ENCODE measurements at places on chromosomes 1 and 21.

GRCh38 chr1:9019896-9020295 is 6.3 kb downstream of the SLC2A7 start:
- no peak for DNase-seq

- peak; percentile 58 for DNase-seq
Measured at GRCh38 chr1:35605071-35605866, 32.2 kb downstream of the TFAP2E start.

DNA sequence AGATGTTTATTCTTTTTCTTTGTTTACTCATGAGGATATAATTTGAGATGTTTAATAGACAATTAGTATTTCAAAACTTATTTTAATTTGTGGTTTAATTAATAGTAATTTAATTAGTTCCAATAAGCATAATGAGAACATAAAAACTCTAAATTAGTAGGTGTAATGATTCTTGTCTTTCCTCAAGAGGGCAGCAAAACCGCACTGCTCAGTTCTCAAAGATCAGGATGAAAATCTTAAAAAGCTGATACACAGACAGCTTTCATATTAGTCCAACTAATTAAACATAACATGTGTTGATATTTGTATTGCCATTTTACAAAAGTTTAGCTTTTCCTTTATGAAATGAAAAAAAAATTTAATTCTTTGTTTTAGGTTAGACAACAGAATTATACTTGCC is 106.7 kb upstream of the C21orf91 start:
- peak; percentile 44 for DNase-seq

DNA sequence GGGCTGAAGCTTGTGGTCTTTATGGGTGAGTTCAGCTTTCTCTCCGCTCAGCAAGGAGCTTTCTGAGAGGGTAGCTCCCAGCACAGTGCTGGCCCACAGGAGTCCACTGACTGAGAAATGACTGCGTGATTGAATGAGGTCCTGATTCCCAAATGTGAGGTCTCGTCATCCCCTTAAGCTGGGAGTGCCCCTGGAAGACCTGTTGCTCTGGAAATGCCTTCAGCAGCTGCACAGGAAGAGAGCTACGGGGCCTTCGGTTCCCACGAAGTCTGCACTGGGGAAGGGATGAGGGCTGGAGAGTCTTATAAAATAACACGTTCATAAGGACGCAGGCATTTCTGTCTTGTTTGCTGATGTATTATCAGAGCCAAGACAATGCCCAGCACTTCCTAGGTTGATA is 14.0 kb downstream of the TNNT2 start:
- DNase-seq, result no peak

GRCh38 chr1:215569986-215570824 is 3.1 kb downstream of the KCTD3 start:
- DNase-seq, result peak; percentile 7

DNA sequence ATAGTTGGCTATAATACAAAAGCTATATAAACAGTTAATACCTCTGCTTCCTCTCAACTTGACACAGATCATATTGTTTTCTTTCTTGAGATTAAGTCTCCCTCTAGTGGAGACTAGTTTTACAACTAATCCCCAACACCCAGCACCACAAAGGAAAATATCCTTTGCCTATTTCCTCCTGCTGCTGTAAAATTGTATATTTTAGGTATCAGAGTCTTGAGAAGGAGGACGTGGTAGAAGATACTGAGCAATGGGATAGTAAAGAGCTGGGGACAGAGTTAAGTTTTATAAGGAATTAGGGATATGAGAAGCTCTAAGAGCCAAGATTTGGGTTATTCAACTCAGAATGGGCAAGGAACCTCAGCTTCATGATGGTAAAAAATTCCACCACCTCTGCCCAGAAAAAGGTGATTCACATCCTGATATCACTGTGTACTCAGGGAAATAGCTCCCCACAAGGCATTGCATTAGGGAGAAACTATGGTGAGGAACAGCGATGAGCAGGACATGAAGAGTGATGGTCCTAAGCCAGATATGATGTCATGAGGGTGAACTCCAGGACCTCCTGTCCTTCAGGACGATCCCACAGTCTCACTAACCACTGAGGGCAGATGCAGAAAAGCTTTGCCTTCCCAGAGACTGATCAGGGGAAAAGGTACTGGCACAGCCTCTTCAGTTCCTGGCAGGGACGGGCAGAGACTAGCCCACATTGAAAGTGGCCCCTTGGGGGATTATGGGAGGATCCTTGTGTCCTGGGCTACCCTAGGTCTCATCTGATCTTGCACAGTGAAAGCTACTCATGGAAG is 14.7 kb upstream of the CFAP126 start:
- peak; percentile 88 for DNase-seq

GRCh38 chr21:14114251-14114650 is 96.5 kb downstream of the LIPI start:
- DNase-seq, result no peak

- peak; percentile 76 for DNase-seq
Measured at GRCh38 chr1:176206006-176206960, 803 bp downstream of the COP1 start.

DNA sequence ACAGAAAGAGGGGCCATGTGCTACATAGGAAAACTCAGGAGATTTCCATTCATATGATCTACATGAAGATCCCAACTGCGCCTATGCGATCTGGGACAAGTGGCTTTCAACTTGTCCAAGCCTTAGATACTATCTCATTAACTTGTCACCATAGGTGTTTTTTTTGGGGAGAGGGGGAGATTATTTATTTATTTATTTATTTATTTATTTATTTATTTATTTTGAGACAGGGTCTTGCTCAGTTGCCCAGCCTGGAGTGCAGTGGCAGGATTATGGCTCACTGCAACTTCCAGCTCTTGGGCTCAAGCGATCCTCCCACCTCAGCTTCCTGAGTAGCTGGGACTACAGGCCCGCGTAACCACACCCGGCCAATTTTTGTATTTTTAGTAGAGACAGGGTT is 11.3 kb downstream of the FABP3 start:
- no peak for DNase-seq

- DNase-seq, result no peak
Measured at GRCh38 chr1:209863766-209864485, 36.2 kb downstream of the UTP25 start.

DNA sequence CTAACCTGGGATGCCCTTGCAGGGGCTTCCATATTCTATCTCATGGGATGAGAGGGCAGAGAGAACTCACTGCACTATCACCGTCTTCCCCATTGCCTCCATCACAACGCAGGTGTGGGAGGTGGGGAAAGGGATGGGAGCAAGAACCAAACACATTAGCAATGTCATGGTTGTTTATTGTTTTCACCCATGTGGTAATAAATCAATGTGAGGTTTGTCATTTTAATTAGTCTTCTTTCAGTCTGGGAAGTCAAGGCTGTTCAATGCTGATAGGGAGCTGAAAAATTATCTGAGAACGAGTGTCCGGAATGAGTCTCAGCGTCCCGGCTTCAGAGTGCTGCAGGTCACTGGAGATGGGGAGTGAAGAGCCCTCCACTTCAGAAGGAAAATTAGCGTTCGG is 268.5 kb downstream of the DUSP10 start:
- no peak for DNase-seq

GRCh38 chr1:236575523-236575922 is 28.8 kb downstream of the HEATR1 start:
- DNase-seq, result peak; percentile 48

- no peak for DNase-seq
Measured at GRCh38 chr1:107095647-107096046, 39.2 kb downstream of the PRMT6 start.

DNA sequence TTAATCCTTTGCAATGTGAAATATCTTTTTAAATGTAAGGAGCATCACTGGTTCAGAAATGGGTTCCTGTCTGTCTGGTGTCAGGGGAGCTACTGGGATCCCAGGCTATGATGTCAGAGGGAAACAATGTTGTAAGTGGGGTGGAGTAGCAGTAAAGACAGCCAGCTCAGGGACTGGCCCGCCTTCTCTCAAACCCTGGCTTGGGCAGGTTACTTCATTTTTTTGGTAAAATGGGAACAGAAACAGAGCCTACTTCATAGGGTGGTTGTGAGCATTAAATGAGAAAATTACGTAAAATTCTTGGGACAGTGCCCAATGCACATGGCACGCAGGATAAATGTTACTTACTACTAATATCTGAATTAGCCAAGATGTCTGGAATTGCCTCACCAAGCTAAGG is 30.7 kb upstream of the IL20 start:
- DNase-seq, result no peak

DNA sequence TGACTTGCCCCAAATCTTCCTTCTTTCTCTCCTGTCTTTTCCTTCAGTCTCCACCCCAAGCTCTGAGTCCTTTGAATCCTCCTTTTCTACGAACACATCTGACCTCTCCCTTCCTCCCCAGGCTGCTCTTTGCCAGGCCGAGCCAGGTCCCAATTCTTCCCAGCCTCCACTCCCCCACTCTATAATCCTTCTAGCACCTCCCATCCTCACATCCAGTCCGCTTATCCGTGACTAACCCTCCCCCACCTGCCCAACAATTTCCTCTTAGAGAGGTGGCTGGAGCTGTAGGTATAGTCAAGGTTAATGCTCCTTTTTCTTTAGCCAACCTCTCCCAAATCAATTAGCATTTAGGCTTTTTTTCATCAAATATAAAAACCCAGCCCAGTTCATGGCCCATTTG is 9.5 kb upstream of the HPDL start:
- DNase-seq, result no peak

DNA sequence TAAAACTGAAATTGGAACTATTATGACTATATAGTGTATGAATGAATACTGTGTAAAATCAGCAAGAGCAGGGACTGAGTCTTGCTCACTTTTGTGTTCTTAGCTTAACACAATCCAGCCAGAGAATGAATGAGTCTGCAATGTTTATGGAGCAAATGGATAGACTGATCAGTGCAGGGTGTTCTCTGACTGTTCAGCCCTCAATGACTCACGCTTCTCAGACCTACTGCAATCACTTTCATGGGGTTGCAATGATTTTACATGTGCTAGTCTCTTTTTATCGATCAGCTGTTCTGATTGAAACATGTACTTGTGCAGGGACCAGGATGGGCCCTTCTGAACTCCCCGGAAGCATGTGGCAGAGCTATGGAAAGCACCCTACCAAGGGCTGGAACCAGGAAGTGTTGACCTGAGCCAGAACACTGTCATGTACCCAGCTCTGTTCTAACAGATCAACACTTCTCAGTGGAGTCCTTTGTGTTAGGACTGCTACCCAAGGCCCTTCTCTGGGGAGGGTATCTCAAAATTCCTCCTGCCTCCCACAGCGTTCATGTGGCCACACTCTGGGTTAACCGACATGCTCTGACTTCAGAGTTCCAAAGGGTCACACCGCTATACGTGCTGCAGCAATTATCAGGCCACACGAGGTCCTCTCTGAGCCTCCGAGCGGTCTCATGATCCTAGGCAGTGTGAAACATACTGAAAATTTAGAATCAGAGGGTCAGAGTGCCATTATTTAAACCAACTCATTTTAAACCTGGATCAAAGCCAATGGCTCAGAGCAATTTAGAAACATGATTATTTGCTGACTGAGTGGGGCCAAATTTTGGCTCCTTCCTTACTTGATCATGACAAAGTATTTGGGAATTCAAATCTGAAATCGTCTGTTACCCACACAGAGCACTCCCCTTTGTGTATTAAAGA is 35.2 kb downstream of the GRIK1 start:
- DNase-seq, result peak; percentile 23

- DNase-seq, result no peak
Measured at GRCh38 chr1:171334024-171334640, 20.1 kb downstream of the FMO4 start.

- DNase-seq, result no peak
Measured at GRCh38 chr1:209657140-209657879, 5.1 kb upstream of the LAMB3 start.

DNA sequence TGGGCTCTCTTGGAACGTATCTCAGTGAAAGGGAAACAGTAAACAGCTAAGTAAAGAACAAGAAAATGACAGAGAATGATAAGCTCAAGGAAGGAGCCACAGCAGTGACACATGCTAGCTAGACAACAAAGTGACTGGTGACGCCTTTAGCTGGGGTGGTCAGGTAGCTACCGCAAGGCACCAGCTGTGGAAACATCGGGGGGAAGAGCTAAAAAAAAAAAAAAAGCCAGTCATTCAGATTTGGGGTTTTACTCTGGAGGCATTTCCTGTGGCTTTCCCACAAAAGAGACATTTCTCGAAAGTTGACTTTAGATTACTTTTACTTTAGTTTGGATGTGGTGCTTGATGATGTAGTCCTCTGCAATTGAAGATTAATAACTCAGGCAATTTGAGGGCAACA is 2.1 kb downstream of the FHAD1 start:
- DNase-seq, result no peak

DNA sequence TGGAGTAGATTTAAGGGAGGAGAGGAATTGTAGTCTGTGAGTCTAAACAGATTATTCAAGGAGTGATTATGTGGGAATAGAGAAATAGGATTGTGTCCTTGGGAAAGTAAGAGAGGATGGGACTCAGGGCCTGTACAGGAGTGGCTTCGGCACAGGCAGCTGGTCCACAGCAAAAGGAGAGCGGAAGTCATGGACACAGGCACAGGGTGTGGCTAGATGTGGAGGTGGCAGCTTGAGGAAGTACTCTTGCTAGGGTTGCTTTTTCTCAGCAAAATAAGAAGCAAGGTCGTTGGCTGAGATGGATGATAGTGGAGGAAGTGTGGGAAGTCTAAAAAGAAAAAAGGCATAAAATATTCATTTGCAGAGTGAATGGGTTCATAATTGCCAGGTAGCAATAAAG is 18.5 kb upstream of the ZNF648 start:
- DNase-seq, result no peak

- no peak for DNase-seq
Measured at GRCh38 chr1:150144606-150145005, 5.1 kb upstream of the PLEKHO1 start.

GRCh38 chr1:228020686-228021354 is 14.0 kb downstream of the WNT3A start:
- DNase-seq, result no peak

DNA sequence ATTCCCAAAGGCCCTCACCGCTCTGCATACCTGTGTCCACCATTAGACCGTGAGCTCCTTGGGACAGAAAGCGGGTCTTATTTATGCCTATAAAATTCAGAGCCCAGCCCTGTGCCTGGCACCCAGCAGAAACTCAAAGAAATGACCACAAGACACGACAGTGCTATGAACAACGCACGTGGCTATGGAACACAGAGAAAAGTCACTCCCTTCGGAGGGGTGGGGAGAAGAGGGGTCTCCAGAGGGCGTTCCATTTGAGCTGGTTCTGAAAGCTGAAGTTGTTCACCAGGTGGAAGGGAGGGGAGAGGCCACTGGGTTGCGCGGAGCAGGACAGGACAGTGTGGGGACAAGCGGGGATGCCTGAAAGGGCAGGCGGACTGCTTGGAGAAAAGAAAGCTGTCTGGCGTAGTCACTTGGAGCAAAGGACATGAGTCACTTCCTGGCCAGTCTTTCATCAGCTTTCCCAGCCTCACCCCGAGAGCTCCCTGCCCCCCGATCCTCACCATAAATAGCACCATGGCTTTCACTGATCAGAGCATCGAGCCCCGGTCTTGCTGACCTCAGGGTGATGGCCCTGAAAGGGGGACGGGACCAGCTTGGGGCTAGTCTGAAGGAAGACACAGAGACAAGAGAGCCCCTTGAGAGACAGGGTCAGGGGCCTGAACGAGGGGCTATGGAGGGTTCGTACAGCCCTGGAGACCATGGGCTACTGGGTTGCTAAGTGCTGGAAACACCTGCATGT is 28.5 kb downstream of the ECE1 start:
- DNase-seq, result peak; percentile 90

All from adipocyte (in vitro differentiated cells).